Urinary bladder (tissue), 4 donors: ENCODE measurements at places on chromosomes 7 and 10. TPM values are rescaled to one million over a fixed set of nuclear protein-coding genes. Genes with fewer than 3 reads are reported as not detected.

DNA sequence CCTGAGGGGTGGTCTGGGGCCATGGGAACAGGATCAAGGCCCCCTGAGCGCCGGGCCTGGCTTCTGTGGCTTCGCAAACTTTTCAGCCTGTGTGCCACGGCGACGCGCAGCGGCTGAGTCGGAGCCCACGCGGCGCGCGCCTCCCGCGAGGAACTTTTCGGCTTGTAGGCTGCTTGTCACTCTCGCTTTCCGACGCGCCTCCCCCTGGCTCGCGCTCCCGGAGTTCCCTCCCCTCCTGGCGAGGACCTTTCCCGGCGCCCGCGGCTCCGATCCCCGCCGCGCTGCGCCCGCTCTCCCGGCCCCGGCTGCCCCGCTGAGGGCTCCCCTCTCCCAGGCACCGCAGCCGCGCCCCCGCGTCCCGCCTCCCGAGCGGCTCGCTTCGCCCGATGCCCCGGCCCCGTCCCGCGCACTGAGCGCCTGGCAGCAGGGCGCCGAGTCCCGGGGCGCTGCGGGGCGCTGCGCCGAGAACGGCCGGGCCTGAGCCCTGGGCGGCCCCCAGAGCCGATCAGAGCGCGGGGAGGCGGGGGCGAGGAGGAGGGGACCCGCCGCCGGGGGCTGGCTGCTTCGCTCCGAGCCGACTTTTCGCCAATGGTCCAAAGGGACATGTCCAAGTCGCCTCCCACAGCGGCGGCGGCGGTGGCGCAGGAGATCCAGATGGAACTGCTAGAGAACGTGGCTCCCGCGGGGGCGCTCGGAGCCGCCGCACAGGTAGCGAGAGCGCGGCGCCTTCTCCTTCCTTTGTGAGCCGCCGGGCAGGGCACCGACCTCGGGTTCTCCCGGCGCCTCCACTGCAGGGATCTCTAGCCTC lies at the start of gene CACNB2:
TSS of gene CACNB2 (plus strand) at position 276 of the 808 bp plus-strand sequence.
- DNase-seq = no peak

DNA sequence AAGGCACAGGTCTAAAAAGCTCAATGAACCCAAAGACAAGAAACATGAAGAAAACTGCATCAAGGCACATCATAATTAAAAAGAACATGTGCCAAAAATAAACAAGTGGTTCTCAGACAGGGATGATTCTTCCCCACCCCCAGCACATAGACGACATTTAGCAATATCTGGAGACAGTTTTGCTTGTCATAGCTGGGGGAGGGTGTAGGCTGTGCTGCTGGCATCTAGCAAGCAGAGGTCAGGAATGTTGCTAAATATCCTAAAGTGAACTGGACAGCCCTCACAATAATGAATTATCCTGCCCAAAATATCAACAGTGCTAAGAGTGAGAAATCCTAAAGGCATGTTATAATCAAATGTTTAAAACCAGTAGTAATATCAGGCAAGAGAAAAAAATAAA lies 122.6 kb downstream of the MICU1 start:
- DNase-seq = no peak

DNA sequence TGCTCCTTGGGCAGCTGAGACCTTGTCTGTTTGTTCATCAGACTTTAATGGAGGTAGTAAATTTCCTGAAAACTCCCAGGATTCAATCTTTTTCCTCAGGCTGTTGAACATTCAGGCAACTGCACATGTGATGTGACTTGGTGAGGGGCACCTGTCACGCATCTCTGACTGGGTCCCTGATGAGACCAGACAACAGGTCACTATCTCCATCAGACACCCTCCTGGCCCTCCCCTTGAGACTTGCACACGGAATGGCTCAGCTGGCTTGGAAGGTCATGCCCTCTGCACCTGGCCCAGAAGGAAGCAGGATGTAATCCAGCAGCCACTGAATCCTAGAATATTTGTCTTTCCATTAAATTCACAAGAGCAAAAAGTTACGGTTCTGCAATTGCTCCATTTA lies 15.9 kb downstream of the AQP1 start:
- DNase-seq = no peak

GRCh38 chr10:47262606-47263533 lies 37.1 kb upstream of the GDF10 start:
- DNase-seq = no peak

DNA sequence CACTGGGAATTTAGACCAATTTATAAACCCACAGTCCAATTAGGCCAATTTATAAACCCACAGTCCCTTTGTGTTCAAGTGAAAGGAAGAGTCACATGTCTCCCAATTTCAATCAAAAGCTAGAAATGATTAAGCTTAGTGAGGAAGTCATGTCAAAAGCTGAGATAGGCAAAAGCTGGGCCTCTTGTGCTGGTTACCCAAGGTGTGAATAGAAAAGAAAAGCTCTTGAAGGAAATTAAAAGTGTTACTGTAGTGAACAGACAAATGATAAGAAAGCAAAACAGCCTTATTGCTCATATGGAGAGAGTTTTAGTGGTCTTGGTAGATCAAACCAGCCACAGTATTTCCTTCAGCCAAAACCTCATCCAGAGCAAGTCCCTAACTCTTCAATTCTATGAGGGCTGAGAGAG lies 245.0 kb downstream of the HDAC9 start:
- DNase-seq = no peak

- DNase-seq = no peak
These were observed 29.2 kb upstream of the PPP2R2D start for GRCh38 chr10:131871673-131872005.

- no peak for DNase-seq
These were observed 1.1 kb downstream of the ADRA2A start for GRCh38 chr10:111077785-111078504.

Gene CCDC172
- total RNA-seq = not detected
